ENCODE measurements at places on chromosomes 12 and 14. TPM values are rescaled to one million over a fixed set of nuclear protein-coding genes. Genes with fewer than 3 reads are reported as not detected.

The PRR4 gene
- 6.4 TPM for polyA plus RNA-seq

The CCDC92 gene
- polyA plus RNA-seq: 34.4 TPM

The PLEKHG7 gene
- 0.73 TPM for polyA plus RNA-seq

The PPP1R36 gene
- 0.80 TPM for polyA plus RNA-seq

The NKX2-1 gene
- 0.02 TPM for polyA plus RNA-seq

The SLC22A17 gene
- polyA plus RNA-seq: 6.3 TPM

The EIF2S3B gene
- 0.27 TPM for polyA plus RNA-seq

The TAMALIN gene
- 47.4 TPM for polyA plus RNA-seq

The GRIP1 gene
- polyA plus RNA-seq: 0.71 TPM

The GRIN2B gene
- polyA plus RNA-seq: 0.02 TPM

The C12orf54 gene
- 3.5 TPM for polyA plus RNA-seq

The RNASE3 gene
- polyA plus RNA-seq: 1.2 TPM

The SCNN1A gene
- polyA plus RNA-seq: 28.9 TPM

The PLA2G1B gene
- polyA plus RNA-seq: 1.5 TPM

The NEDD8 gene
- 214 TPM for polyA plus RNA-seq

The OR5AU1 gene
- polyA plus RNA-seq: 0.05 TPM

The ISM2 gene
- 0.18 TPM for polyA plus RNA-seq

The RASSF3 gene
- polyA plus RNA-seq: 22.8 TPM

The ASB2 gene
- polyA plus RNA-seq: 2.6 TPM

The NUAK1 gene
- polyA plus RNA-seq: 4.3 TPM

The NCAPD2 gene
- polyA plus RNA-seq: 18.8 TPM

The HHIPL1 gene
- 0.23 TPM for polyA plus RNA-seq

The SLC17A8 gene
- polyA plus RNA-seq: 0.37 TPM

The CCDC175 gene
- not detected for polyA plus RNA-seq

The CLEC2B gene
- polyA plus RNA-seq: 42.7 TPM

The DDX11 gene
- polyA plus RNA-seq: 19.6 TPM

The UNC79 gene
- polyA plus RNA-seq: 0.11 TPM

The NUDT14 gene
- polyA plus RNA-seq: 17.2 TPM

The HCAR3 gene
- 1.8 TPM for polyA plus RNA-seq

The PMCH gene
- polyA plus RNA-seq: 5.4 TPM

The ZNF219 gene
- 21.9 TPM for polyA plus RNA-seq

The PTHLH gene
- polyA plus RNA-seq: 0.30 TPM

The TAS2R50 gene
- not detected for polyA plus RNA-seq

The KRT1 gene
- 507 TPM for polyA plus RNA-seq

The RNASE1 gene
- 491 TPM for polyA plus RNA-seq

The PALS1 gene
- polyA plus RNA-seq: 7.2 TPM

The POLE2 gene
- 3.4 TPM for polyA plus RNA-seq

The FBLN5 gene
- 61.3 TPM for polyA plus RNA-seq

Data from thymus (tissue), 14 donors.